AG08396 (cell line): ENCODE measurements at places on chromosomes 5 and 9.

DNA sequence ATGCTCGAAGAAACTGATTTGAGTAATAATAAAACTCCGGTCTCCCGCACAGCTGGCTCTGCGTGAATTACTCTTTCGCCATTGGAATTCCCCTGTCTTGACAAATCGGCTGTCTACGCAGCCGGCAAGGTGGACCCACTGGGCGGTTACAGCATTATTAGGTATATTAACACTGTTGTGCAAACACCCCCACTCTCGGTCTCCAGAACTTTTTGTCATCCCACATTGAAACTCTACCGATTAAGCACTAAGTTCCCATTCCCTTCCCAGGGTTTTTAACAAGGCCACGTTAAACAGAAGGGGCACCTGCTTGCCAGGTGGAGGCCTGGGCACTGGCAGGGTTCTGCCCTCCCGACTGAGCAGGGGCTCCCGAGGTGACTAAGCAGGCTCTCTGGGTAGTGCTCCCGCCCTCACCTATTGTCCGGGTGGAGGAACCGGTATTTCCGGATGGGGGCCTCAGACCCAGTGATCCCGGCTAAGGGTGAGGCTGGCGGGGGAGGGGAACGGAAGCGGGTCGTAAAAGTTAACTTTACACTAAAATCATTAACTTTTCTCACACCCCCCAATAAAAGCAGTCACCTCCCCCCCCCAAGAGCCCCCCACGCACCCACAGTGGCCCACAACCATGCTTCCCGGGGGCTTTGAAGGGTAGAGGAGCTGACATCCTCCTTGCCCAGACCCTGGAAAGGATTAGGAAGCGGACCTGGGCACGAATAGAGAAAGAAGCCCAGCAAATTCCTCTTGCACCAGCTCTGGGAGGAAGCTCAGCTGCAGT, 53.5 kb upstream of the TJP2 start:
- no peak for DNase-seq

- no peak for DNase-seq
These were observed 43.4 kb upstream of the SLC9A3 start for GRCh38 chr5:567664-568060.

GRCh38 chr9:99385814-99386279, 163.8 kb downstream of the SEC61B start:
- no peak for DNase-seq

DNA sequence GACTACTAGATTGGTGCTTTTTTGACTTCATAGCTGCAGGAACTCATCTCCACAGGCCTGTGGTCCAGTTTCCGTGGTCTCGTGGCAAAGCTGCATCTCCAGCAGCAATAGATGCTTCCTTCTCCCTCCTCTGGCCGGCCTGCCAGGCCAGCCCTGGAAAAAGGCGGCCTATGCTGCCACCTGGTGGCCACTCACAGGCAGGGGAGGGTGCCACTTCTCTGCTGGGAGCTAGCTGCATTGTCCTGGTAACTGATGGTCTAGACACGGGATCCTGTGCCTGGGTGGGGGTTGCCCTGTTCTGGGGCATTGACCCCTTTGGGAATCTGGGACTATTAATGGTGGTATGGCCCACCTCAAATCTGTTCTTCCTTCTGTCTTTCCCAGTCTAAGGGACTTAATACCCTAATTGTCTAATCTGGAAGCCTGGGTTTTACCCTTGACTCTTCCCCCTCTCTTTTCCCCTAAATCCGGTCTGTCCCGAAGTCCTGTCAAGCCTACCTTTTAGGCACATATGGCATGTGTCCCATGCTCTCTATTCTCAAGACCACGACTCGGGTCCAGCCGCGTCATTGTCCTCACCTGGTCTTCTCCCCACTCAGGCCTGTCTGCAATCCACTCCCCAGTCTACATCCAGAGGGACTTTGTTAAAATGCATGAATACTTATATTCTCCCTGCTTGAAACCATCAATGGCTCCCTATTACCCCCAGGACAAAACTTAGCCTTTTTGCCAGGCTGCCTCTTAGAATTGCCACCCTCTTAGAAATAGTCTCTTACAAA, 20.1 kb upstream of the PTGS1 start:
- peak; percentile 89 for DNase-seq

GRCh38 chr9:126673689-126674364, 60.1 kb downstream of the LMX1B start:
- no peak for DNase-seq

- no peak for DNase-seq
These were observed 1068.6 kb downstream of the TAF11L14 start for GRCh38 chr5:18702821-18703220.
